ENCODE measurements at places on chromosomes 7 and 10.

- H3K27ac ChIP-seq: no peak overlapping the region
- no peak for DNase-seq
- H3K4me1 ChIP-seq: no peaks in the 10 kb centered on the region
- no peak overlapping the region for H3K4me3 ChIP-seq
Observed at GRCh38 chr10:121600611-121601010, 2.4 kb upstream of the FGFR2 start.

- H3K27ac ChIP-seq: no peak overlapping the region
- H3K4me3 ChIP-seq: no peak overlapping the region
- no peaks in the 10 kb centered on the region for H3K36me3 ChIP-seq
- no peak for DNase-seq
Observed at GRCh38 chr10:61271127-61271780, 181.9 kb downstream of the TMEM26 start.

GRCh38 chr7:9978106-9979064, 995.3 kb upstream of the PHF14 start:
- H3K27me3 ChIP-seq: no peaks in the 10 kb centered on the region
- DNase-seq: no peak
- H3K36me3 ChIP-seq: no peaks in the 10 kb centered on the region
- H3K4me3 ChIP-seq: no peak overlapping the region

DNA sequence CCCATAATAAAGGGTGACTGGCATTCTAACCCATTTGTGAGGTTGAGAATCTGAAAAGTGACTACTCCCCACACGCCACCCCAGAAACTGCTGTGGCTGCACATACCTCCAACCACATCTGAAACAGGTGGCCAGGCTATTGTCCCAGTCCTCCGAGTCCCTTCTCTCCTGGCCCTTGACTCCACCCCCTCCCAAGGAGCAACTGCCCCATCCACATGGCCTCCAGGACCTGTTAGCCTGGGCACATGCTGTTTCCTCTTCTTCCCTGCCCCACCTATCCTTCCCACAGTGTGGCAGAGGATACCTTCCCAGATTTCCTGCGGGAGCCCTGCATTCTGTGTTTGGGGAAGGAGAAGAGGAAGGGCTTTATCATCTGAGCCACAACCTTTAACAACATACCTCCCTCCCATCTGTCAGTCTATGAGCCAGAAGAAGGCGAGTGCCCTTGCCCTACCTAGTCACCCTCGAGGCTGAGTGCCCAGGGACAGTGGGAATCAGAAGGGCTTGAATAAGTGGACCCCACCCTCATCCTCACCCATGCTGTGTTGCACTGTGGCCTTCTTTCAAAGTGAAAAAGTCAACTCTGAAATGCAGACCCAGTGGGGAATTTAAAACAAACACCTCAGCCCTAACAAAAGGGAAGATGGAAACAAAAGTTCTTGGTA, 11.9 kb downstream of the STEAP1B start:
- no peaks in the 10 kb centered on the region for H3K36me3 ChIP-seq
- DNase-seq: no peak
- H3K27me3 ChIP-seq: no peaks in the 10 kb centered on the region
- no peak overlapping the region for H3K4me3 ChIP-seq
- no peak overlapping the region for H3K27ac ChIP-seq
- no peaks in the 10 kb centered on the region for H3K4me1 ChIP-seq

- no peak for DNase-seq
- no peak overlapping the region for H3K4me3 ChIP-seq
- no peak overlapping the region for H3K27ac ChIP-seq
- H3K36me3 ChIP-seq: no peaks in the 10 kb centered on the region
Observed at GRCh38 chr7:50826371-50827172, 43.9 kb upstream of the GRB10 start.

GRCh38 chr7:130367088-130367755, 13.1 kb upstream of the CPA1 start:
- H3K27ac ChIP-seq: no peak overlapping the region
- peaks cover 23% of the 10 kb centered on the region for H3K4me1 ChIP-seq
- no peak overlapping the region for H3K4me3 ChIP-seq

GRCh38 chr7:36633377-36633776, 90.9 kb downstream of the AOAH start:
- H3K4me1 ChIP-seq: no peaks in the 10 kb centered on the region
- H3K27ac ChIP-seq: no peak overlapping the region
- no peak overlapping the region for H3K4me3 ChIP-seq
- no peak for DNase-seq
- H3K27me3 ChIP-seq: no peaks in the 10 kb centered on the region

DNA sequence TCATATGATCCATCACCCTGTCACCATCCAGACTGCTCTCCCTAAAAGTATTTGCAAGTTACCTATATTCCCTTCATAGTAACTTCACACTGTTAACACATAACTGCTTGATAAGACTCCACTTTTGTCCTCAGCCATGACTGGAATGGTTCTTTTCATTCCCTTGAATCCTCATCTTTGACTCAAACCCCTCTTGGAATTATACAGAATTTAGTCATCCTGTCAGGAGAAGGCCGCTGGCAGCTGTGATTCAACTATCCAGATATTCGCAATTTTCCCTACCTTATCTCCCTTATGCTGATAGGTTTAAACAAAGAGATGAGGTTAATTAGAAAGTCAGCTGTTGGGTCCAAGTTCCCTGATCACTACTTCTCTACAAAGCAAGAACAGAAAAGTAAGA, 143.0 kb upstream of the HPS1 start:
- no peak overlapping the region for H3K27ac ChIP-seq
- no peaks in the 10 kb centered on the region for H3K36me3 ChIP-seq
- DNase-seq: no peak
- H3K27me3 ChIP-seq: no peaks in the 10 kb centered on the region
- H3K4me3 ChIP-seq: no peak overlapping the region

DNA sequence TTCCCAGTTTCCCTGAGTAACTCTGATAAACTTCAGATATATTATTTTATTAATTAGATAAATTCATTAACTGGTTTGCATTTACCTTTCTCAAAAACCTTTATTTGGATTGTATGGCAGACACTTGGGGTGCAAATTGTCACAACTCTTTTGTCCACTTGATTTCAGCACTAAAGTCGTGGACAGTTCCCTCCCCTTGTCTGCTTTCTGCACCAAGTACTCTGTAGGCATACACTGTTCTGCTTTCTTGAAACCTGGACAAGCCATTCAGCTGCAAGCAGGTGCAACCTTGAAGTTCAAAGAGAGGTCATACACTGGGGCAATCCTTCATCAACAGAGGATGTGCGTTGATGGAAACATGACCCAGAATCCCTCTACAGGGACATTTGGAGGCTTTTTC, 162.9 kb downstream of the ARL5B start:
- no peaks in the 10 kb centered on the region for H3K4me1 ChIP-seq
- H3K27ac ChIP-seq: no peak overlapping the region
- DNase-seq: no peak

- H3K4me1 ChIP-seq: peaks cover 4% of the 10 kb centered on the region
- H3K27me3 ChIP-seq: no peaks in the 10 kb centered on the region
- no peaks in the 10 kb centered on the region for H3K36me3 ChIP-seq
- H3K4me3 ChIP-seq: peak overlapping the region; percentile 19
Observed at GRCh38 chr7:140316165-140316661, 82.1 kb downstream of the SLC37A3 start.

DNA sequence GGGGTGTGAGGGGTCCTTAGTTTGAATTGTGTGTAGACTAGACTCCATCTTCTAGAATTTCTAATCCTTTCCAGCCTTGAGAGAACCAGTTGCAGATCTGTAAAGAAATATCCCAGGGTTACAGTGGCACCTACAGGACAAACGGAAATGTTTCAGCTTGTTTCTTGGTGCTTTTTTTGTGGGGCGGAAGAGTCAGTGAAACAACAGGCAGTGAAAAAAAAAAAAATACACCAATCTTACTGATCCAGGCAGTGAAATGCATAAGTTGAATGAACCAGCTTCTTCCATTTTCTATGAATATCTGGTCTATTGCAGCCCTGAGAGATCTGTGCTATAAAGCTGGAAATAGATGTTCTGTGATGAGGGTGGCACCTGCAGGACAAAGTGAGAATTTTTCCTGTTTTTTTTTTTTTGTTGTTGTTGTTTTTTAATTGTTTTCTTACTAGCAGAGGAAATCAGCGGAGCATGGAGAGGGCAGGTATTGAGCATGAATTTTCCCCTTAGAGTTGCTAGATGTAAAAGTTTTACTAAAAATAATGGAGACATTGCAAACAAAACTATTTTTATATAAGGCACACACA, 81.9 kb upstream of the DYNC1I1 start:
- DNase-seq: no peak
- no peaks in the 10 kb centered on the region for H3K27me3 ChIP-seq
- no peak overlapping the region for H3K27ac ChIP-seq

GRCh38 chr7:96508371-96508770, 186.5 kb upstream of the SLC25A13 start:
- no peak for DNase-seq
- H3K4me1 ChIP-seq: no peaks in the 10 kb centered on the region
- no peaks in the 10 kb centered on the region for H3K27me3 ChIP-seq
- H3K27ac ChIP-seq: no peak overlapping the region
- H3K4me3 ChIP-seq: no peak overlapping the region

DNA sequence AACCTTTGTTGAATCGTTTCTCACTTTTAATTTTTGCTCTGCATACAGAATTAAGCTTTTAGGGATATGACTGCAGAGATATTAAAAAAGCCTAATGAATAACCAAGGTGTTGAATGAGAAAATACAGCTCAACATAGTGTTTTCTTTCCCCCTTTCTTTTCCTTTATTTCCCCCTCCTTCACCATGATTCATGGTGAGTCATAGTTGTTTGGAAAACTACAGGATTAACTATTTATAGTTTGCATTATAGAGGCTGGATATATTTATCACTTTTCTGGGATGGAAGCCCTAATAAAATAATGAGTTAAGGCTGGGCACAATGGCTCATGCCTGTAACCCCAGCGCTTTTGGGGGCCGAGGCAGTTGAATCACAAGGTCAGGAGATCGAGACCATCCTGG, 115.0 kb downstream of the DNAJB9 start:
- H3K27ac ChIP-seq: no peak overlapping the region
- H3K4me3 ChIP-seq: no peak overlapping the region
- no peaks in the 10 kb centered on the region for H3K4me1 ChIP-seq
- H3K27me3 ChIP-seq: no peaks in the 10 kb centered on the region
- no peak for DNase-seq
- no peaks in the 10 kb centered on the region for H3K36me3 ChIP-seq

DNA sequence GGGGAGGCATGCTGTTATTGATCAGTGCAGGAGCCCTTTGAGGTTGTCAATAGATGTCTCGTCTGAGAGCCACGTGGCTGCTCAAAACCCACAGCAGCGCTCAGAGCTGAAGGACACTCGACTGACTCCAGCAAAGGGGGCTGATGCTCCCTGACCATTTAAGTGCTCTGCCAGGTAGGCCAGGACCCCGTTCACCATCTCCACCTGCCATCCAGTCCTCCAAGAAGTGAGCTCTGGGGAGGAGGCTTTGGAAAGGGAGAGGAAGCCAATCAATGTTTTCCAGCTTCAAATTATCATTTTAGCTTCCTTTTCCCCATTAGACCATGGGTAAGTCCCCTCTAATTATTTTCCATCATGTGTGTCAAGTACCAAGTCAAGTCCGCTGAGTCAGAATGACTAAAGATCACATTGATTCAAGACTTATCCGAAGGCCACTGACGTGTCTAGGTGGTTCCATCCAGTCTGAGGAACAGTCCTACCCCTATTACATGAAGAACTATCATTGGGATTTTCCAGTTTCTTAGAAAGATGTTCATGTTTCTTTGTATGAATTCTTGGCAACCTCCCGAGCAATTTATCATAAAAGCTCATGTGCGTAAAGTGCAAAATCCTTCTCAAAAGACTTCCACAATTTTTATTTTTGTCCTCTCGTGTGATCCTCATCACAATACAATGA, 302.6 kb upstream of the LYZL1 start:
- H3K27me3 ChIP-seq: no peaks in the 10 kb centered on the region
- DNase-seq: no peak
- H3K27ac ChIP-seq: no peak overlapping the region

- no peaks in the 10 kb centered on the region for H3K27me3 ChIP-seq
- H3K36me3 ChIP-seq: no peaks in the 10 kb centered on the region
- H3K27ac ChIP-seq: no peak overlapping the region
Observed at GRCh38 chr10:16518822-16519221, 2.9 kb downstream of the C1QL3 start.

GRCh38 chr10:132878091-132878729, 64.2 kb downstream of the CFAP46 start:
- no peak overlapping the region for H3K27ac ChIP-seq
- H3K27me3 ChIP-seq: no peaks in the 10 kb centered on the region
- no peak overlapping the region for H3K4me3 ChIP-seq
- H3K36me3 ChIP-seq: no peaks in the 10 kb centered on the region
- peaks cover 3% of the 10 kb centered on the region for H3K4me1 ChIP-seq

DNA sequence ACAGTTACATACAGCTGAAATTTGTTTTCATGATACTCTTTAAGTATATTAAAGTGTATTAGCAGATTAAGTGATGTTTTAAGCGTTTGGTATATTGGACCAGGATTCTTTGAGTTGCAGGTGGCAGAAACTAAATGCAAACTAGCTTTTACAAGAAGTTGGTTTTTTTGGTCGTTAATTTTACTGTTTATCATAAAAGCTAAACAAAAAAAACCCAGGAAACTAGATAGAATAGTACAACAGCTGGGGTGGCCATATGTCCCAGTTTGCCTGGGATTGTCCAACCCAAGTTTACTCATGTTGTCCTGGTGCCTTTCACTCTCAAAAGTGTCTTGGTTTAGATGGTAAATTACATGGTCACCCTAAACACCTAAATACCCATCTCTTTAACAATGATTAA, 108.7 kb downstream of the PHTF2 start:
- H3K4me1 ChIP-seq: no peaks in the 10 kb centered on the region
- H3K27ac ChIP-seq: no peak overlapping the region
- H3K36me3 ChIP-seq: no peaks in the 10 kb centered on the region
- no peaks in the 10 kb centered on the region for H3K27me3 ChIP-seq

DNA sequence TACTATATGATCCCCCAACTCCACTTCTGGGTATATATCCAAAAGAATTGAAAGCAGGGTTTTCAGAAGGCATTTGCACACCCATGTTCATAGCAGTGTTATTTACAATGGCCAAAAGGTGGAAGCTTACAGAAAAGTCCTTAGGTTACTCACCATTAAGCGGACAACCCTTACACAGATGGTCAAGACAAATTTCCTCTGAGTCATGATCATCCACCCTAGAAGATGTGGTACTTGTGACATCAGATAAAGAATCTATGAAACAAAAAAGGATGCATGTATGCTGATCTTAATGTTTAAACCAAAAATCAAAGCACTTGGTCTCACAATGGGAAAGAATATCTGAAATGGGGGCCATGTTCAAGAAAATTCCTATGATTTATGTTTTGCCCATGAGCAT, 31.1 kb downstream of the ZC3HAV1 start:
- no peak overlapping the region for H3K27ac ChIP-seq
- H3K4me3 ChIP-seq: no peak overlapping the region
- H3K4me1 ChIP-seq: peaks cover 2% of the 10 kb centered on the region

GRCh38 chr10:93591065-93591808, 9.8 kb downstream of the RBP4 start:
- H3K36me3 ChIP-seq: no peaks in the 10 kb centered on the region
- H3K4me3 ChIP-seq: no peak overlapping the region
- no peaks in the 10 kb centered on the region for H3K4me1 ChIP-seq
- H3K27me3 ChIP-seq: no peaks in the 10 kb centered on the region
- DNase-seq: no peak

Data from ovary (tissue), 10 donors.